Stimulated activated CD4-positive, alpha-beta T cell treated with anti-CD3 and anti-CD28 coated beads, Interleukin-1b, Interleukin-23, amount 100 ng/mL, for 48 hours (primary cell): ENCODE measurements at places on chromosomes 7 and 10.

- no peak for DNase-seq
These were observed 973.0 kb upstream of the GHITM start for GRCh38 chr10:83166344-83166743.

DNA sequence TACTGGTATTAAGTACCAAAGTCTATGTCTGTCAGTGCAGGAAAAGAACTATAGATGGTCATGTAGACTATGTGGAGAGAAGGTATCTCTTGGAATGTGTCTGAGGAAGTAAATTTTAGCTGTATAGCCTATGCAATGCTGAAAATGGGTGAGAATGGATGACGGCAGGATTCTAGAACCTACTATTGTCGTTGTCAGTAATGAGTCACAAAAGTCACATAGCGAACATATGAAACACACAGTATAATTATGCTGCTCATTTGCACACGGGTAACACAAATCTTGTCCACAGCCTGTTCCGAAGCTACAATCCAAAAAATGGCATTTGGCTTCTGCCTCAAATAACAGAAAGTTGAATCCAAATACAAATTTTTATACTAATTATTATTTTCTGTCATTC lies 33.6 kb upstream of the KMT2E start:
- DNase-seq, result no peak

DNA sequence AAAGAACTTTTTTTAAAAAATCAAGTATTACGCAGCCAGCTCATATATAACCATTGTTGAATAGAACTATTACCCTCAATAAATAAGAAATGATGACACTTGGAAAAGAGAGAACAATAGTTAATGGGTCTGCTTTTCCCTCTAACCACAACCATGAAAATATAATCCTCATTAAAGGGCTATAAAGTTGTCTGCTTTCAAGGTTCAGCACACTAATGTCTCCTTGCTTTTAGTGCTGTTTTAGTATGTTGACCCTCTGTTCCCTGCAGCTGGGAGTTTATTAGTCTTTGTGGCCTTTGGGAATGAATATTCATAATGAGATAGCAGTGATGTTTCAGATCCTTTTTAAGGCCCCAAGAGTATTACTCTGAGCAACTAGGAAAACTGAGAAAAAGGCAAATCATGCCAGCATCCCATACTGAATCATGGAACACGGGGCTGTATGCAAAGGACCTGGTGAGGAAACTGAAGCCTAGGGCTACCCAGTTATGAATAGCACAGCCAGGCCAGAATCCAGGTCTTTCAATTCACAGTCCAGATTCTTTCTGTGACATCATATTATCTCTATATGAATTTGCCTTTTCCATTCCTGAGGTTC lies 332.0 kb upstream of the LRGUK start:
- DNase-seq, result no peak

GRCh38 chr7:137980308-137980707 lies 21.6 kb downstream of the CREB3L2 start:
- no peak for DNase-seq

GRCh38 chr10:77915319-77916105 lies 11.0 kb downstream of the DLG5 start:
- no peak for DNase-seq
